ENCODE measurements at places on chromosomes 5 and 9.

- DNase-seq = no peak
These were observed 4.3 kb downstream of the BRD3OS start for GRCh38 chr9:134029248-134030226.

DNA sequence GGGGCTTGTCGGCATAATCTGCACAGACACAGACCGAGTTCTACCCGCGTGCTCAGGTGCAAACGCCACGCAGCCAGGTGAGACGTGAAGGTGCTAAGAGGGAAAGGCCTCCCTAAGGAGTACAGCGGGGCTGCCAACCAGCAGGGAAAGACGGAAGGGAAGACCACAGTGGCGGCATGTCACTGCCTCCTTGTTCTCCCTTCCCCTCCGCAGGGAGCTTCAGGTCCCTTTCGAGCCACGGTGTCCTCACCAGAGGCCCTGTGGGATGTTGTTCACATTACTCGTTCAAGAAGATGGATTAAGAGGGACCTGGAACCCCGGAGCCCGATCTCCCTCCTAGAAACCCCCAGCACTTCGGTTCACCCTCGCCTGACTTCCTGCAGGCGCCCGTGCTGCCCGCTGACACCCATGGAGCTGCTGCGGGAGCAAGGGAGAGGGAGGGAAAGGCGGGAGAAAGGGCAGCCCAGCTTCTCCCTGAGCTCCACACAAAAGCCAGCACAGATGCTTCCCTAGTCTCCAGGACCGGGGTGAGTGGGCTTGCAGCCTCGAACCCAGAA, 686 bp downstream of the BRD9 start:
- no peak for DNase-seq

DNA sequence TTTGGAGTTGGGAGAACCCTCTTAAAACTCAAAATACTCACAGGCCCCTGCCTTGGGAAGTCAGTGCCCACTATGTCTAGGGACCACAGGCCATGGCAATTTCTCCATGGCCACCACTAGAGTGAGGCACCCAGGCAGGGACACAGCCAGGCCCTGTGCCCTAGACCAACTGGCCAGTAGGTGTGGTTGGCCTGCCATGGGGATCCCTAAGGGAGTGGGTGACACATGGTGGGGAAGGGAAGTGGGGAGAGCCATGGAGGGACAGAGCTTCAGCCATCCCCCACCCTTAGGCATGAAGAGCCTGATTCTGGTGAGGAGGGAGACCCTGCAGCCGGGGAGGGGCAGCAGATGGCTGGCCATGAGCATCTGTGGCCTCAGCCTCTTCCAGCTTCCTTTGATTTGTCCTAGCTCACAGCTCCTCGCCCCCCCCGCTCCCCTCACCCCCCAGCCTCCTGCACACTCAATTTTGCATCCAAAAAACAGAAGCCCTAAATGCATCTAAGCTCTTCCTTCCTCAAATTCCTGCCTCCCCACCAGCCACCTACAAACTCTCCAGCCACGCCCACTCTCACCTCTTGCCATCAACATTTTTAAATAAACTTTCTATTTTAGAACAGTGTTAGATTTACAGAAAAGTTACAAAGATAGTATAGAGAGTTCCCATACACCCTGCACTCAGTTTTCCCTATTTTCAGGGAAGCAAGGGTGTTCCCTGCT, 1.6 kb upstream of the DBN1 start:
- DNase-seq = no peak

GRCh38 chr5:36696059-36696673, 89.8 kb downstream of the SLC1A3 start:
- DNase-seq = peak; percentile 7

DNA sequence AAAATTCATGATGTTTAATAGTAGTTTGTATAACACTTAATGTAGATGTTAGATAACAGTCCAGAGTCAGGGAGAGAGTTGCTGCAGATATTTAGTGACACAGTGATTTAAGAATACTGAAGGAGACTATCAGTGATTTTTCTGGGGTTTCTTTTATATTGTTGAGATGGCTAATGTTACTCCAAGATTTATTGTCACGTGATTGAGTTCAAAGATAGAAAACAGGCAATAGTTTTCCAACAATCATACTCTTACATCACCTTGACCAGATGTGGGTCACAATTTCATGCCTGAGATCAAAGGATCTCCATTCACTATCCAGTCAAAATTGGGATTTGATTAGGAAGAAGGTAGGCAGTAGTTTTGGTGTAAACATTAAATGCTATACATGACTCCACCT, 580.0 kb upstream of the ARRDC3 start:
- DNase-seq = no peak

GRCh38 chr5:7897014-7897600, 28.2 kb downstream of the MTRR start:
- DNase-seq = no peak

DNA sequence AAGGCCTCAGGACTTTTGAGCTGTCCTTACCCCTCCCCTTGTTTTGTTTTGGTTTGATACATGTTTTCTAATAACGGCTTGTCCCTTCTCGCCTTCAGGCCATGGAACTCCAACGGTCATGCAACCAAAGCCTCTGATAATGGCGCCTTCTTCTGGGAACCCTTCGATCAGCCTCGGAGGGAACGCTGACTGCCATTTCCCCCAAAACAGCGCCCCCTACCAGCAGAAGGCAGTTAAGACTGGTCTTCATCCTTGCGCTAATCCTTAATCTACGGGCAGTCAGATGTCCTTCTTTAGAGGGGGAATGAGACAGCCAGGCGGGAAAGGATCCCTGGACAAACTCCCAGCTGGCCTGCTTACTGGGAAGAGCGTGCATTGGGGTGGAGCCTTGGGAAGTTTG, 276.6 kb downstream of the ICE1 start:
- no peak for DNase-seq

- DNase-seq = no peak
These were observed 413.6 kb upstream of the TNC start for GRCh38 chr9:115531410-115532125.

- no peak for DNase-seq
These were observed 172.1 kb downstream of the GABBR2 start for GRCh38 chr9:98536542-98537173.

- DNase-seq = peak; percentile 61
These were observed 63.1 kb downstream of the CXXC5 start for GRCh38 chr5:139711067-139711905.

DNA sequence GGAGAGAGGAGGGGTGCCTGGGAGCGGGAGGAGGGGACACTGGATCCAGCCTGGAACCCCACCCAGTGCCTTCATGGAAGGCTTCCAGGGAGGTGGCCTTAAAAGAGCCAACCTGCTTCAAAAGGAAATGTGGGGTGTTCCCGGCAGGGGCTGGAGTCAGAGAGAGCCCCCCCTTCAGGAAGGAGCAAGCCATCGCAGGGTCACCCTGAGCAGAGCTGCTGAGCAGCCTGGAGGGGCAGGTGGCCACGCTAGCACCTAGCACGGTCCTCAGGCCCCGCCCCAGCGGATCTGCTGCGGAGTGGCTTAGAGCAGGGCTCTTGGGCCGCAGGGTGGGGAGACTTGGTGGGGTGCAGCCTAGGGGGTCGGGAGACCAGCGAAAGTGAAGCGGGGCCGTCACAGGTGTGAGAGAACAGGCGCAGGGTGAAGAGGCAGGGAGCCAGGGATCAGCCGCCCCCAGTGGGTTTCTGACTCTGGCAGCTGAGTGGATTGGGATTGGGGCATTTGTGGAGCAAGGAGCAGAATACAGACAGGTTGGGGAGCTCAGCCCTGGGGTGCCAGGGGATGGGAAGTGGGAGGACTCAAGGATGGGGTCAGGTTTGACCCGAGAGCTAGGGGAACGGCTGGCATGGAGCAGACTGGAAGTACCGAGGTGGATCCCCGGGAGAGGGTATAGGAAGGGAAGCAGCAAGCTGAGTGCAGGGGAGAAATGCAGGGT, 1.5 kb downstream of the LCN2 start:
- DNase-seq = no peak

DNA sequence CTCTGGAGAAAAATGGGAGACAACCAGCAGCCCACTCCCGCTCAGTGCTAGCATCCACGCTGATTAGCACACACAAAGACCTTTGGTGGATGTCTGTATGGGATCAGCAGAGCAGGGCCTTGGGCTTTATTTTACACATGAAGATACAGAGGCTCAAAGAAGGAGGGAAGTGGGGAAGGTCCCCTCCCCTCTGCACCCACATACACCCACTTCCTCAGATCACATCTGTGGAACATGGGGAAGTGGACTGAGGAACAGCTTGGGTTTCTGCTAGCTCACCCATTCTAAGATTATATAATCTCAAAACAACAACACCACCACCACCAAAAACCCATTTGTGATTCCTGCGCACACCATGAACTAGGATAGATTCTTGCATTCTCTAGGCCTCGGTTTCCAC, 14.0 kb downstream of the GGTA1 start:
- no peak for DNase-seq

GRCh38 chr9:72156586-72156985, 7.3 kb downstream of the GDA start:
- DNase-seq = no peak
